Amygdala (tissue), 56 donors: ENCODE measurements at places on chromosomes 6 and 20.

GRCh38 chr6:17269840-17270239 lies 11.3 kb upstream of the RBM24 start:
- DNase-seq: no peak

GRCh38 chr6:111681860-111682259 lies 76.2 kb upstream of the TRAF3IP2 start:
- DNase-seq: no peak

GRCh38 chr6:37033819-37034795 lies 28.7 kb downstream of the FGD2 start:
- no peak for DNase-seq

GRCh38 chr6:107991061-107991460 lies 33.1 kb upstream of the SEC63 start:
- DNase-seq: no peak

DNA sequence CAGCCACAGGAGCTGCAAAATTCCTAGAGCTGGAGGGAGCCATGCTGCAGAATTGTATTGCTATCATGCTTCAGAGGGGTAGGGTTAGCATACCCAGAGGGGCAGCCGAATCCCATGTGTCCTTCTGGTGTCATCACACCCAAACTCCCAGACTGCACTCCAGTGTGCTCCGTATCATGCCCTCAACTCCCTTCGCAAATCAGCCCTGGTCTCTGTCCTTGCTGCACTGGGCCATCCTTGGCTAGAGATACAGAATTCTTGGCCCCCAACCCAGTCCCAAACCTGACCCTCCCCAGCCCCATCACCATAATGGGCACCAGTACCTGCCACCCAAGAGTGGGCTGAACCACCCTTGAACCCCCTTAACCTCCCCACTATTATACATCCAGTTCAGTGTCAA lies 138.3 kb downstream of the ANKRD60 start:
- no peak for DNase-seq

DNA sequence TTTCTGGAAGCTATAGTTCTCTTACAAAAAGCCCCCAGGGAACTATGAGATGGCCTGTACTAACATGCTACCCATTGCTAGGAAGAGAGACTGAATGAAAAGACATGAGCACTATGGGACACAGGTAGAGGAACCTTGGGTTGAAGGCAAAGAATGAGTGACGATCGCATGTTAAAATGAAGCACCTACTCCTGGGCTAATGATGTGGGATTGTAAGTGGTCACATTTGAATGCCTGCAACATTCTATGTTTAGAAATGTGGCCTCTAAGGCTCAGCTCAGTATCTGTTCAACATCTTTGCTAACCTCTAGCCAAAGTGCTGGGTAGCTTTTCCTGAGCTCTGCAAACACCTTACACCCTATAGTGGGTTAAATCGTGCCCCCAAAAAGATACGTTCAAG lies 5.2 kb upstream of the ZC3H12D start:
- DNase-seq: no peak

DNA sequence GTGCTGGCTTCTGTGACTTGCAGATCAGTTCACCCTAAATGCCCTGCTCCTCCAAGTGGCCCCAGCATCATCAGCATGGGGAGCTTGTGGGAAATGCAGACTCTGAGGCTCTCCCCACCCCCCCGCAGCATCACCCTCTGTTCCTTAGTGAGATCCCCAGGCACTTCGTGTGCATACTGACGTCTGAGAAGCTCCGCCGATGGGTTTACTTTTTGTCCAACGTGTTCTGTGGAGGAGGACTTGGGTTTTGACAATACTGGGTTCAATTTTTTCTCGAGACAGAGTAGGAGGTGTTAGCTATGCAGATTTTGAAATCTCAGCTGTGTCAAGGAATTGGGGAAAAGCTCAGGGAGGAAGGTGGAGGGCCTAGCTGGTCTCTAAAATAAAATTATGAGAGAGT lies 38.3 kb upstream of the ZNF831 start:
- no peak for DNase-seq

- no peak for DNase-seq
Measured at GRCh38 chr6:150252714-150253444, 110.0 kb downstream of the PPP1R14C start.

DNA sequence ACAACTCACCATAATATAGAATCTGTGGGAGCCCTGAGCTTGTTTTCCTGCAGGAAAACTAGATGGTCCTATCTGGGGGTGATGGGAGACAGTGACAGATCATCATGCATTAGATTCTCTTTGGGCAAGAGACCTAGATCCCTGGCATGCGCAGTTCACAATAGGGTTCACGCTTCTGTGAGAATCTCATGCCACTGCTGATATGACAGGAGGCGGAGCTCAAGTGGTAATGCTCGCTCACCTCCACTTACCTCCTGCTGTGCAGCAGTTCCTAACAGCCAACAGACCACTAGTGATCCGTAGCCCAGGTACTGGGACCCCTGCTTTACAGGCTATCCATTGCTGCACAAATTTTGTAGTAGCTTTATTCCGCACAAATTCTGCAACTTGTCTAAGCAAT lies 84.5 kb downstream of the HIVEP2 start:
- no peak for DNase-seq

DNA sequence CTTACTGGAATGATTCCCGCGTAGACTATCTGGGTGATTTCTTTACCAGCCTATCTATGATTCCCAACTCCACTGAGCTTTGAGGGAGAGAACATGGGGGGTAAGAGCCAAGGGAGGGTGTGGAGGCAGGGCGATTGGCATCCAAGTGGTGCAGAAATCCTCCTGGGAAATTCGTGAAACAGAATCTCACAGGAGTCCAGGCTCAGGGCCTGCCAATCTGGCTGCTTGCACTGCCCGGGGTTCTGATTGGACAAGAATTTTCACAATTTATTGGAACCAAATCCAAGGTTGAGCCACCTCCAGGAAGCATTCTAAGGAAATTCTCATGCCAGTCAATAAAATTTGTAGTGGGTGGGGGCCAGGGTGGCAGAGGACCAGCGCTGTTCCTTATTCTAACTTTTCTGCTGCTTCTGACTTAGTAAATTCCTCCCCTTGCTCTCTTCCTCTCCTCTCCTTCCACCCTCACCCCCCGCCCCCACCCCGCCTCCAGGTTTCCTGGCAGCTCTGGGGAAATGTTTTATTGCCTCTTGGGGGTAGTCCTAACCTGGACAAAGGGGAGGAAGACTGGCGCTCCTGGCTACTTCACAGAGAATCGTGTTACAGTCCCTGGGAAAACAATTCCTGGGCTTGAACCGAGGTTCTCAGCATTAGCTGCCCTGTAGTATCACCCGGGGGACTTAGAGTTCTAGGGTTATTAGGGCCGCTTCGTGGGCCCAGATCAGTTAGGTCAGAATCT lies 3.1 kb downstream of the BMP6 start:
- DNase-seq: no peak

DNA sequence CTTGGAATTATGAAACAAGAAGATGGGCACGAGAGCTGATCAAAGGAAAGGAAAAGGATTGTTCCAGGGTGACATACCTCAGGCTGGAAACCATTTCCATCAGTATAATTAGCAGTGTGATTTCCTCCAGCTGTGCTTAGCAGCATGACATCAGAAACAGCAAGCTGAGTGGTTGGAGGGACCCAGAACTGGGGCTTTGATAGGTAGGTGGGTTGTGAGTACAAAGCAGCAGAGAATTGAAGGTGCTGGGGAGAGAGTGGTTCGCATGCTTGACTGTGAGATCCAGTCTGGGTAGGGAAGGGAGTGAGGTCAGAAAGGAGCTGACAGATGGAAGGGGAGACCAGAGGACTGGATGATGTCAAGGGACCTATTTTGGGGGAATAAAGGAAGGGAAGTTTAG lies 90.4 kb downstream of the CD164 start:
- DNase-seq: no peak

DNA sequence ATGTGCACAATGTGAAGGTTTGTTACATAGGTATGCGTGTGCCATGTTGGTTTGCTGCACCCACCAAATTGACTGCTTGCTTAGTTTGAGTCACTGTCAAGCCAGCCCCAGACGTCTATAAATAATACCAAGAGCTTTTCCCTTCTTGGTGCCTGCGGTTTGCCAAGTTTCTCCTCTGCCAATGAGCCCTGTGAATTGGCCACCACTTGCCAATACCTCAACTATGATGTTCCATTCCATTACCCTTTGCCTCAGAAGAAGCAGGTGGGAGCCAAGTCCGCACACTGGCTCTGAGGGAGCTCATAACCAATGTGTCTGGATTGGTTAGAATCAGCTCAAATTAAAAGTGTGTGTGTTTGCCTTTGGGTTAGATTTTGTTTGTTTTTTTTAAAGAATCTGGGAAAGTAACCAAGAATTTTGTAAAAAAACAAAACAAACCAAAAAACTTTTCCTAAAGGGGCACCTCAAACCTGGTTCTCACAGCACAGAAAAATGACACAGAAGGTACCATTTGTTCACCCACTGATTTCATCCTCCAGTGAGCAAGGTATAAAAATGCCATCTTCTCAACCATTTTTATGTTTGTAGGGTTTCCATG lies 244.7 kb upstream of the PRND start:
- no peak for DNase-seq

DNA sequence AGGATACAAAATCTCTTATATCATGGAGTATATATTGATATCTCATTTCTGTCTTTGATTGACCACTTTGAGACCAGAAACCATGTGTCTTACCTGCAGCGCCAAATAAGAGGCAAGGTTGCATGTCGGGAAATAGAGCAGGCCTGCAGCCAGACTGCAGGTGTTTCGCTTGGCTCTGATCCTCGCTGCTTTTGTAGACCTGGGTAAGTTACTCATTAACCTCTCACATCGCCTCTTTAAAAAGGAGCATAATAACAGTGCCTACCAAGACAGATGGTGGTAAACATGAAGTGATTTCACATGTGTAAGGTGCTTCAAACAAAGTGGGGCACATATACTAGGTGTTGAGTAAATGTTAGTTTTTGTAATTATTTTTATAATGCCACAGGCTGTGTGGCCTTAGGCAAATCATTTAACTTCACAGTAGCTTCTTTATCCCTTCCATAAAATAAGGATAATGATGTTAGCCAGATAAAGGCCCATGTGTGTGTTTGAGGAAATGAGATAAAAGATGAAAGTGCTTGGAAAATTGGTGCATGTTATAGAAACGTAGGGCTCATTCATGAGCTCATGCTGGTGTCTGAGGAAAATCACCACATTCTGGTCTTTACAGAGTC lies 248.8 kb upstream of the MAP3K7 start:
- no peak for DNase-seq

DNA sequence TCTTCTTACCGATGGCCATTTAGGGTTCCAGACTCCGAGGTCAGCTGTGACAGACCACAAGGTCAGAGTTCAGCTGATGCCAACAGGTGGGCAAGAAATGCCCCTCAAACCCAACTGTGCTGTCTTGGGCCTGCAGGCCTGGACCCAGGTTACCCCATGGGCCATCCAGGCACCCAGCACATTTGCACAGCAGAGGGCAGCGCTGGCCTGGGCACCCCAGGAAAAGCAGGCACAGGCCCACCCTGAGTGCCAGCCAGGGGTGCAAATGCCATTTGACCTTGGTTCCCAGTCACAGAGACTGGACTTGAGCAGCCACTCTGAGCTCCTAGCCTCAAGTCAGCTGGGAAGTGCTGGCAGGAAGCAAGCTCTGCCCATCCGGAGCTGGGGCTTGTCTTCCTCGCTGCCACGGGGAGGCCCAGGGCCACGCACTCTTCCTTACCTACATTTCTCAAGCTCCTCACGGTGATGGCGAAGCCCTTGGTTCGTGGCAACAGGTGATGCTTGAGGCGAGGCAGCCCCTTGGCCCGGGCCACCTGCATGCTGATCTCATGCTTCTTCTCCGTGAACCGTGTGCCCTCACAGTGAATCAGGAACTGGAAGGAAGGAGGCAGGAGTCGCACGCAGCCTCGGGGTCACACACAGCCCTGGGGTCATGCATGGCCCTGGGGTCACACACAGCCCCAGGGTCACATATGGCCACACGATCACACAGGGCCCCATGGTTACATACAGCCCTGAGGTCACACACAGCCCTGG lies 120.8 kb downstream of the AGPAT4 start:
- no peak for DNase-seq

- no peak for DNase-seq
Measured at GRCh38 chr6:57254055-57254717, 32.1 kb upstream of the RAB23 start.

DNA sequence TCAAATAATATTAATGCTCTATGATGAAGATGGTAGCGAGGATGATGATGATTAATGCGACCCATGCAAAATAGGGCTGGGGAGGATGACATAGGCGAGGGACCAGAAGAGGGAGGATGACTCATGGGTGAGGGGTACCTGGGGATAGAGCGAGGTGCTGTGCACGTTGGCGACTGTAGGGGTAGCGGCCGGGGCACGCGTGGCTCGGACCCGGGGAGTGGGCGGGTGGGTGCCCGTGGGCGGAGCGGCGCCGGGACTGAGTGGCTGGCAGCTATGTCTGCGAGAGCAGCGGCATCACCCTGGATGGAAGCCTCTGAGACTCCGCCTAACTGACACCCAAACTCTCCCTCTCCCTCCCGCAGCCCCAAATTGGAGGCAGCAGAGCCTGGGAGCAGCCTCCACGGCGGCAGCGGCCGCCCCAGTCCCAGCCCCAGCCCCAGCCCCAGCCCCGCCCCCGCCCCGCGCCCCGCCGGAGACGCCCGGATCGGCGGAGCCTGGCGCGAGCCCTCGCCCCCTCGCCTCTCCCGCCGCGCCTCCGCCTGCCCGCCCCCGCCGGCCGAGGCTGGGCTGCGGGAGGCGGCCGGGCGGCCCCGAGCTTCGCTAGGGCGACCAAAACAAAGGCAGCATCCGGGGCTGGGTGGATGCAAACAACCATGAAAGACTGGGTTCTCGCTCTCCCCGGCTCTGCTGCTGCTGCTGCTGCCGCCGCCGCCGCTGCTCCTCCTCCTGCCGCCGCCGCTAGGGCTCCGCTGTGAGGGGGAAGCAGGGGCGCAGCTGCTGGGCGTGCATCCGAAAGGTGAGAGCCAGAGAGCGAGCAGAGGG lies at the start of gene RIMS1:
RIMS1 (plus strand) TSS at position 367 of the 822 bp plus-strand sequence. CDS start 474 bp downstream, outside the sequence.
- DNase-seq: peak; percentile 59

DNA sequence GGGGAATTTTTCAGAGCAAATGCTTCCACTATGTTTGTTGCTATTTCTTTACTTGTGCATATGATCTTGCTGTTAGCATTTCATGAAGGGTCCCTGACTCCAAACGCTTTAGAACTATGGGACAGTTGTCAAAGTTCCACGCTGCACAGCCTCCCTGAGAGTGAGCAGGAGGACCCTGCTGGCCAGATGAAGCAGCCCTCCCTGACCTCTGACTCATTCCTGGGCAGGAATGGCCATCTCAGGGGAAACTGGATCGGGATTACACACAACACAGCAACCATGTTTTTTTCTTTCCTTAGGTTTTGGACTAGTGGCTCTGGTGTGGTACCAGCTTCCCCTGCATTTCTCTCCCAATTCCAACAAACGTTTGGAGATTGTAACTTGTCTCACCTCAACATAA lies 710.9 kb upstream of the AGPAT4 start:
- no peak for DNase-seq

- DNase-seq: no peak
Measured at GRCh38 chr6:111113336-111114086, 26.2 kb downstream of the SLC16A10 start.

DNA sequence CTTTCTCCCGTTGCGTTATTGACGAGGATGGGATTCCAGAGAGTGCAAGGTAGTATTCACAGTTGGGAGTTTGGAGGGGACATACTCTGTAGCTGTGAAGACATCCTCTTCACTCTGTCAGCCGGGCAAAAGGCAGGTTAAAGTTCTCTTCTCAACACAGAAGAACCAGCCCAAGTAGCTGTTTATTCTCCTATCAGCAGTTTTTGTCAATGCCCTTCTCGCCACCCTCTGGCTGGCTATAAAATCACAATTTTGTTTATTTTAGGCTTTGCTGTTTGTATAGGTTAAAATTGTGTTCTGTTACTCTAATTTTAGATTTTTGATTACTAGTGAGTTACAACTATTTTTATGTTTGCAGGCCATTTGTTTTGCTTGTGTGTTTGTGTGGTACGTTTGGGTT lies 37.9 kb upstream of the MAS1 start:
- no peak for DNase-seq
